H1 (cell line): ENCODE measurements at places on chromosomes 7 and 10. TPM values are rescaled to one million over a fixed set of nuclear protein-coding genes. Genes with fewer than 3 reads are reported as not detected.

PDE1C gene
- total RNA-seq = 0.67 and 1.1 TPM in 2 replicates

ZNF727 gene
- not detected in 2 replicates for total RNA-seq

TRPV5 gene
- not detected in 2 replicates for total RNA-seq

ELN gene
- total RNA-seq = 5.6 and 5.9 TPM in 2 replicates

ADIRF gene
- total RNA-seq = not detected in 2 replicates

ELFN1 gene
- total RNA-seq = 2.0 and 2.1 TPM in 2 replicates
